ENCODE measurements at places on chromosomes 3 and 15. TPM values are rescaled to one million over a fixed set of nuclear protein-coding genes. Genes with fewer than 3 reads are reported as not detected.

GRCh38 chr3:64342940-64343688, 117.8 kb upstream of the PRICKLE2 start:
- no peak for DNase-seq

Gene AQR
- 28.9 TPM for total RNA-seq

Gene RYK
- total RNA-seq = 71.8 TPM

Gene RGMA
- 25.3 TPM for total RNA-seq

Gene CAPN3
- 22.6 TPM for total RNA-seq

DNA sequence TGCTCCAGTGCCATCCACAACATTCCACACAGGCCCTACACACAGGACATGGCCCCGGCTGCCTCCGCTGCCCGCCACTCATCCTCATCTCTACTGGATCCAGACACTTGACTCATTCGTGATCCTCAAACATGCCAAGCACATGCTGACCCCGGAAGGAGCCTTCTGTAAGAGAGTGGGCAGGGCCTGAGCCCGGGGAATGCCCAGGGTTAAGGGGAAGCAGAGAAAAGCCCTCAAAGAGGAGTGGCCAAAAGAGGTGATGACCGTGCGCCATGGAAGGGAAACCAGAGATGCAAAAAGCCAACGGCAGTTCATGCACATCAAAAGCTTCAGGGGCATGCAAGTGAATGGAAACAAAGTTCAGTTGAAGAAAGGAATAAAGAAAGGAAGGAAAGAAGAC, 46.1 kb downstream of the RFTN1 start:
- DNase-seq = peak; percentile 57

Gene PLSCR5
- not detected for total RNA-seq

Gene CCK
- total RNA-seq = not detected

DNA sequence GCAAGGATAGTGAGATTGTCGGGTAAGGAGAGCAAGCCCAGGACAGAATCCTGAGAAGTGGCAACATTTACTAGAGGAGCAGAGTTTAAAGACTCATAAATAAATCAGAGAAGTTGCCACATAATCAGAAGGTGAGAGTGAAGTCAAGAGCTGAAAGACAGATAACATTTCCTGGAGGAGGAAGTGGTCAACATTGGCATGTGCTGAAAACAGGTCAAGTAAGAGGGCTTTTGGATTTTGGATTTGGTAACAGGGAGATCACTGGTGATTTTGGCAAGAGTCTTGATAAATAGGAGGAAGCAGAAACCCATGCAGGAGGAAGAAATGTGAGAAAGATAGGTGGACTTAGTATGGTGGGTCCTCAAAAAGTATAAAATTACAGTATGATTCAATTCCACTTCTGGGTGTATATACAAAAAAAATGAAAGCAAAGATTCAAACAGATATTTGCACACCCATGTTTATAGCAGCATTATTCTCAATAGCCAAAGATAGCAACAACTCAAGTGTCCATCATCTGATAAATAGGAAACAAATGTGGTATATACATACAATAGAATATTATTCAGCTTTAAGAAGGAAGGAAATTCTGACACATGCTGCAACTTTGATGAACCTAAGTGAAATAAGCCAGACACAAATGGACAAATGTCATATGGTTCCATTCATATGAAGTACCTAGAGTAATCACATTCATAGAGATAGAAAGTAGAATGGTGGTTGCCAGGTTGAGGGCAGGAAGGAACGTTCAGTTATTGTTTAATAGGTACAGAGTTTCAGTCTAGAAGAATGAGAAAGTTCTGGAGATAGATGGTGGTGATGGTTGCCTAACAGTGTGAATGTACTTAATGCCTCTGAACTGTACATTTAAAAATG, 27.3 kb upstream of the MBNL1 start:
- DNase-seq = no peak

DNA sequence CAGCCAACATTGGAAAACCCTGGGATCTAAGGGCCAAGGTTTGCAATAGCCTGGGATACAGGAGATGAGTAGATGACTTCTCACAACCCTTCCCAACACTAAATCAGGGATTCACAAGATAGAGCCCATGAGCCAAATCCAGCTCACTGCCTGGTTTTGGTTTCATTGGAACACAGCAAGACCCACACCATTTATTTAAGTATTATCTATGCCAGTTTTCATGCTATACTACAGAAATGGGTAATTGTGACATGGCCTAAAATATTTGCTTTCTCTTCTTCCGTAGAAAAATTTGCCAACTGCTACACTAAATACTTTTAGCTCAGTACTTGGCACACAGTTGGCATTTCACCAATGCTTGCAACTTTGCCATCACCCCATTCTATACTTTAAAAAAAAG, 132.0 kb upstream of the LMCD1 start:
- DNase-seq = no peak

DNA sequence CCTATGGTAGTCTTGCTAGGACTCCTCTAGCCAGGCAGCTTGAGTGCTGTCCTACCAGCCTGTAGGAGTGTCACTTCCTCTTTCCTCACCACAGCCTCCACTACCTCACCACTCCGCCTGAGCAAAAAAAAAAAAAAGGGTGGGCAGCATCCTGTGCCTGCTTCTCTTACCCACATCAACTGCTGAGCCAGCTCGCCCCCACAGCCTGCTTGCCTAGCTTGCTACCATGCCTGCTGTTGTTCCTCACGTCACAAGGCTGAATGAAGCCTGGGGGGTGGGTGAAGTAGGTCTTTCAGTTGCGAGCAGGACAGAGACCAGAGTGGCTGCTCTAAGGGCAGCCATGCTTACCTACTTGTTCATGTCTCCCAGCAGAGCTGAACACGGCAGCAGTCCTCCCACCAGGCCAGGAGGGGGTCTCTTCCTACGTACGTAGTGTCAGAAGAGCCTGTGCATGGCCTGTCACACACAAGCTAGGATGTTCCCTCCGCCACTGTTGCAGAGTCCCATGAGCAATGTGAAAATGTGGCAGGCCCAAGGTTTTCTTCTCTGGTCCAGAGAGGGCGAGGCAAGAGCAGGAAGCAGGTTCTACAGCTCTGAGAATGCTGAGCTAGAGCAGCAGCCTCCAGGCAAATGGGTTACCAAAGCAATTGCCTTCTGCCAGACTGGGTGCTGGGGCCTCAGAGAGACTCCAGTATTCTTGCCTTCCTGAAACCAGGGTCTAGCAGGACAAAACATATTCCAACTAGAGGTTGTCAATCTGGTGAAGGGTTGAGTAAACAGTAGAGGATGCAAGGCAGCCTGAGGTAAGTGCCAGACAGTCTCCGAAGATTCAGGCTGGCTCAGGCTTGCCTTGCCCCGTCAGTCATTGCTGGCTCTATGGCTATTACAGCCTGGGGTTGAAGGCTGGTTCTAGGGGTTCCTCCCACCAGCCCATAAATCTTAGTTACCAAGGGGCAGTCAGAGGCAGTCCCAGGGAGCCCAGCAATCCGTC, 8.1 kb downstream of the PPM1M start:
- peak; percentile 78 for DNase-seq

Gene GOLGA8J
- not detected for total RNA-seq

- DNase-seq = no peak
These were observed 41.5 kb downstream of the KLHL6 start for GRCh38 chr3:183514021-183514420.

DNA sequence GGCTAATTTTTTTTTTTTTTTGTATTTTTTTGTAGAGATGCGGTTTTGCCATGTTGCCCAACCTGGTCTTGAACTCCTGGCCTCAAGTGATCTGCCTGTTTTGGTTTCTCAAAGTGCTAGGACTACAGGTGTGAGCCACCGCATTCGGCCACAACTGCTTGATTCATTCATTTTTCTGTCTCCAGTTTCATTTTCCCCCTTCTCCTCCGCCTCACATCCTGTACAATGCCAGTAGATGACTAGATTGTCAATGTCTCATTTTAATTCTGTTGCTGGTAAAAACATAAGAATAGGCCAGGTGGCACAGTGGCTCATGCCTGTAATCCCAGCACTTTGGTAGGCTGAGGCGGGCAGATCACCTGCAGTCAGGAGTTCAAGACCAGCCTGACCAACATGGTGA, 12.0 kb upstream of the ZNF592 start:
- no peak for DNase-seq

GRCh38 chr3:191768421-191768820, 307.5 kb downstream of the PYDC2 start:
- no peak for DNase-seq

- DNase-seq = no peak
These were observed 7.9 kb upstream of the FBXO22 start for GRCh38 chr15:75895731-75896130.

GRCh38 chr3:37680401-37680800, 181.3 kb upstream of the CTDSPL start:
- DNase-seq = no peak

GRCh38 chr3:54822206-54822605, 105.7 kb downstream of the LRTM1 start:
- DNase-seq = no peak

Gene CPNE9
- not detected for total RNA-seq

Gene CTXND1
- total RNA-seq = 0.21 TPM

Gene ALDH1L1
- 10.9 TPM for total RNA-seq

- DNase-seq = no peak
These were observed 40.8 kb upstream of the ABHD17C start for GRCh38 chr15:80654299-80654698.

Gene PGBD4
- total RNA-seq = 1.7 TPM

- DNase-seq = no peak
These were observed 183.8 kb upstream of the KCNMB2 start for GRCh38 chr3:178352326-178353005.

DNA sequence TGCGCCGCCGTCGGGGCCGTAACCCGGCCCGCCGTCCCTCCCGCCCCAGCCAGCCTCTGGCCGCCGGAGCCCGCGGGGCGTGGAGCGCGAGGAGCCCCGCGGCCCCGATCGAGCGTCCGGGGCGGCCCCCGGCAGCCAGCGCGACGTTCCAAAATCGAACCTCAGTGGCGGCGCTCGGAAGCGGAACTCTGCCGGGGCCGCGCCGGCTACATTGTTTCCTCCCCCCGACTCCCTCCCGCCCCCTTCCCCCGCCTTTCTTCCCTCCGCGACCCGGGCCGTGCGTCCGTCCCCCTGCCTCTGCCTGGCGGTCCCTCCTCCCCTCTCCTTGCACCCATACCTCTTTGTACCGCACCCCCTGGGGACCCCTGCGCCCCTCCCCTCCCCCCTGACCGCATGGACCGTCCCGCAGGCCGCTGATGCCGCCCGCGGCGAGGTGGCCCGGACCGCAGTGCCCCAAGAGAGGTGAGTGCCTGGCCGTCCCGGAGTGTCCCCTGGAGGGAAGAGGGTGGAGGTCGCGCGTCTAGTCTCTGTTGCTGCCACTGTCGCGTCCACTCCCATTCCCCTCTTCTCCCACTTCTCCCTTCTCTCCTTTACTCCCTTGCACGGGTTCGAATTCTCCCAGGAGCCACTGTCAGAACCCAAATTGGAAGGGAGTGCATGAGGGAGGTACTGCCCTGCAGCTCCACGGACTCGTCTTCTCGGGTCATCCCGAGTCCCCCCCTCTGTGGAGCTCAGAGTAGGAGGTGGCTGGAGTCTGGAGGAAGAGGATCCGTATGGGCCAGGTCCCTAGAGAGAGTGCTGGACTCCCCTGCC, 585 bp downstream of the CSK start:
- peak; percentile 86 for DNase-seq

Gene LRRC34
- 1.0 TPM for total RNA-seq

- DNase-seq = no peak
These were observed 1114.3 kb downstream of the IGSF11 start for GRCh38 chr3:117920253-117920898.

Gene SOX2
- total RNA-seq = 0.29 TPM

Gene SLC2A2
- not detected for total RNA-seq

Gene GRK7
- 0.23 TPM for total RNA-seq

DNA sequence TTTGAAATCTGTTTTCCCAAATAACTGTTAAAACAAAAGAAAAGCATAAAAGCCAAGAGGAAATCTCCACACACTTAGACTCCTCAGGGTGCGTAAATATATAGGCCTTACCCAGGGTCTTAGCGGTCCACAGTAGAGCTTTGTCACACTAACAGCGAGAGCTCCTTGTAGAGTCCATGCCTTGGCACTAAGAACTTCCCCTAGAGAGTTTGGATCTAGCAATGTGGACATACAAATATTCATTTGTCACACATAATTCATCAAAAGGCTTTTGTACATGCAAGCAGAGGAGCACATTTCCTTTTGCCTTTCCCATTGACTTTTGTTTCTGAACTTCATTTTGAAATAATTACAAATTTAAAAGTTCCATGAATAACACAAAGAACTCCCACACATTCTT, 11.0 kb upstream of the SLMAP start:
- no peak for DNase-seq

DNA sequence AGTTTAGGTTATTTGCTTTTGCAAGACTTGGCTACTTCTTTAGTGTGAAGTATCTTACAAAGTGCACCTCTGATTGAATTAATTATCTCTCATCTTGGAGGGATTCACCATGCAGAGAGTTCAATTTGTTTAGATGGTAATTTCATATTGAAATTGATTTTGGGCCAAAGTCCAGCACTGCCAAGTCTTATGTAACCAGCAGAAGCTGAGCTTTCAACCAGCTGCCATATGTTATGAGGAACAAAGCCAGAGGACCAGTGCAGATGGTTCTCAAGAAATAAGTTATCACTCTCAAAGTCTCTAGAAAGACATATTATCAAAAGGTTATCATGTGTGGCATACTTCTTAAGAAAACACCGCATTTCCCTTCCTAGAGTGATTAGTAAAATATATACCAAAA, 29.0 kb downstream of the ABHD6 start:
- no peak for DNase-seq

Gene ANKDD1A
- total RNA-seq = 22.3 TPM

GRCh38 chr15:63908991-63909390, 75.2 kb upstream of the HERC1 start:
- no peak for DNase-seq

Gene KY
- total RNA-seq = 1.8 TPM

DNA sequence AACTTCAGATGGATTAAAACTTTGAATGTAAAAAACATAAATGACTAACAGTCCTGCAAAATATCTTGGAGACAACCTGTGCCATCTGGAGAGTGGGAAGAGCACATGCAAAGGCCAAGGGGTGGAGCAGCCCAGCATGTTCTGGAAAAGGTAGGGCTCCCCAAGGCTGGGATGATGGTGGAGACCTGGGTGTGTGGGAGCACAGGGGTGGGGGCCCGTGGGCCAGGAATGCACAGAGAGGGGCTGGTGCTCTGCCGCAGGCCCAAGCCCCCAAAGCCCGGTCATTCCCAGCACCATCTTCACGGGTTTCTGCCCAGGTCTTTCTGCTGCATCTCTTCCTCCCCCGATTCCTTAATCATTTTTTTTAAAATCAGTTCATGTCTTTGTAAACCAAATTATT, 9.7 kb upstream of the GATA2 start:
- DNase-seq = no peak

GRCh38 chr3:108222853-108223565, 785 bp upstream of the IFT57 start:
- DNase-seq = no peak

Gene POU1F1
- total RNA-seq = not detected

- DNase-seq = no peak
These were observed 105.4 kb upstream of the TNIK start for GRCh38 chr3:171565481-171566058.

- peak; percentile 70 for DNase-seq
These were observed 1.0 kb downstream of the IQSEC1 start for GRCh38 chr3:13072239-13072599.

DNA sequence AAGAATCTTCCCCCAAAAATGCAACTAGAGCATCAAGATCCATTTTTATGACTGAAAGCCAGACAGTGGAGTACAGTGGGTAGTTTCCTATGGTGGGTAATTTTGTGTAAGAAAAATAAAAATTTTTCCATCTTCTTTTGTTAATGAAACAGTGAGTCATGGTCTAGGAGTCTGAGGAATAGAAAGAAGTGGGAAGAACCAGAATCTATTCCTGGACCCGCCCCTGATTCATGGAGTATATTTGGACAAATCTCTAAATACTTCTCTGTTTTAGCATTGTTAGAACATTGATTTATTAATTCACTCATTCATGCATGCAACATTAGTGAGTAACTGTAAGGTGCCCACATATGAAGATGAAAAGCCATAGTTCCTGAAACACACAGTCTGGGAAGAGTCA, 304.5 kb upstream of the GPR149 start:
- DNase-seq = no peak
